ENCODE measurements at places on chromosomes 11 and 22. TPM values are rescaled to one million over a fixed set of nuclear protein-coding genes. Genes with fewer than 3 reads are reported as not detected.

The FAM180B gene
- not detected for total RNA-seq

DNA sequence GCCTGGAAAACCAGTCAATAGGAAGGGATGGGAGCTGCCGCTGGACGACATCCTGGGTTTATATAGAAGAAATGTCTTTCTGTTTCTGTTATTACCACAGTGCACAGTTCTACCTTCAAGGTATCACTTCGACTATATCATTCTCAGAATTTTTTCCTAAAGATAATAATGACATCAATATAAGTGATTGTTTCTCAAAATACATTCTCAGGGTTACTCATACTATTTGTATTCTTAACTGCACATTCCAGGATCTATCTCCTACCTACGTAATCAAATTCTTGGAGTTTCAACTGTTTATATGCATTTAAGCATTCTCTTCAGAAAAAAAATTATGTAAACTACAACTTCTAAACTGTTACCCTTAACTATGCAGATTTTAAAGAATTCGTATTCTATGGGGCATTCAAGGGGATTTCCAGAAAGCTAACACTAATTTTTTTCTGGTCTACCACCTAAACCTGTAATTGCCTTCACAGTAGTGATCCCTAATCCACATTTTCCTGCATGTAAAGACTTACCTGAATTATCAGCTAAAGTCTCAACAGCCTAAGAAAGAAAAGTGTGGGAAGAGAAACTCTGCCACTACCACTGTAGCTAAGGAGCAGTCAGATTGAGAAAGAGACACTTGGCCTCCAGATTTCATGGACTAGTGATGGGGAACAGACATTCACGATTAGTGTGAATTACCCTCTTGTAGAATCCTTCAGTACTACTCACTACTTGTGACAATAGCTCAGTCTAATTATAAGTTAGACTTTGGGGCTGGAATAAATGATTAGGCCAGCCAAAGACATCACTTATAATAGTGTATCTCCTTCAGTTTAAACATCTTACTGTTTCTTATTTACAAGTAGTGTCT, at the start of gene OR51B5:
TSS of gene OR51B5 (minus strand) at position 51 of the 862 bp plus-strand sequence. CDS start at position 51, 0 bp downstream.
- DNase-seq: no peak

The MOV10L1 gene
- 0.71 TPM for total RNA-seq

The CDCA5 gene
- 0.81 TPM for total RNA-seq

DNA sequence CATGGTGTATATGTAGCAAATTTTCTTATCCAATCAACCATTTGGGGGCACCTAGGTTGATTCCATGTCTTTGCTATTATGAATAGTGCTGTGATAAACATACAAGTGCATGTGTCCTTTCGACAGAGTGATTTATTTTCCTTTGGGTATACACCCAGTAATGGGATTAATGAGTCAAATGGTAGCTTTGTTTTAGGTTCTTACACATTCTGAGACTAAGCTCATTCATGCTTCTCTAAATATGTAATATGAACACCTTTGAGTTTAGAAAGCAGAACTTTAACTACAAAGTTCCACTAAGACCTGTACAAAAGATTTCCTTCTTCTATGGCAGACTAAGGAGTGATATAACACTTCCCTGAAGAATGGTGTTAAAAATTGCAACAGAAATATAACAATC, 627.0 kb downstream of the KCNA4 start:
- no peak for DNase-seq

The TMPRSS4 gene
- total RNA-seq: not detected

GRCh38 chr22:40050258-40050657, 55.5 kb downstream of the FAM83F start:
- no peak for DNase-seq

DNA sequence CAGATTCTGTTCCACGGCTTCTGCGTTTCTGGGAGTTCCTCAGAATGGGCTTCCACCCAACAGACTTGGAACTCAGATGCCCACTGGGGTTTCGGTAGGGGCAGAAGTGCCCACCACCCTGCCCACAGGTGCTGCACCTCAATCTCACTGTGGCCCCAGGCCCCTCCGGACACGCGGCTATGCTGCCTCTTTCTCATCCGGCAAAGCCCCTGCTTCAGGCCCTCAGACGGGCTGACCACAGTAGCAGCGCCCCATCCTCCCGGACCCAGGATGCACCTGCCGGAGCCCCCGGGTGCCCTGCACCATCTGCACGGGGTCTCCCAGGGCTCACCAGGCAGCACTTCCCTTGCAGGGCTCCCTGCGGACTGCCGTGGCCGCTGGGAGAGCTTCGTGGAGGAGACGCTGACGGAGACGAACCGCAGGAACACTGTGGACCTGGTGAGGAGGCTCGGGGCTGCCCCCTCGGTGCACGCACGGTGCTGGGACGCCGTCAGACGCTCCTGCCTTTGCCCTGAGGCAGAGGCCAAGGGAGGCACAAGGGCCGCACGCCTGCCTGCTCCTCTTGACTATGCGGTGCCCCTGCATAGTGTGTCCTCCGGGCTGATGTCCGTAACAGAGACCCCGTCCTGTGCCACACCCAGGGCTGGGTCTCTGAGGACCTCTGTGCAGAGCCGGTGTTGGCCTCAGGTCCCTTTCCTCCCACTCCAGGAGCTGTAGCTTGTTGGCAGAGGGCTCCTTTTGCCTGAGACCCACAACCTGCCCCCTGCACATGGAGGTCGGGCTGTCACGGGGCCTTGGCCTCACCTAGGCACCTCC, 38.6 kb downstream of the SBF1 start:
- DNase-seq: no peak

DNA sequence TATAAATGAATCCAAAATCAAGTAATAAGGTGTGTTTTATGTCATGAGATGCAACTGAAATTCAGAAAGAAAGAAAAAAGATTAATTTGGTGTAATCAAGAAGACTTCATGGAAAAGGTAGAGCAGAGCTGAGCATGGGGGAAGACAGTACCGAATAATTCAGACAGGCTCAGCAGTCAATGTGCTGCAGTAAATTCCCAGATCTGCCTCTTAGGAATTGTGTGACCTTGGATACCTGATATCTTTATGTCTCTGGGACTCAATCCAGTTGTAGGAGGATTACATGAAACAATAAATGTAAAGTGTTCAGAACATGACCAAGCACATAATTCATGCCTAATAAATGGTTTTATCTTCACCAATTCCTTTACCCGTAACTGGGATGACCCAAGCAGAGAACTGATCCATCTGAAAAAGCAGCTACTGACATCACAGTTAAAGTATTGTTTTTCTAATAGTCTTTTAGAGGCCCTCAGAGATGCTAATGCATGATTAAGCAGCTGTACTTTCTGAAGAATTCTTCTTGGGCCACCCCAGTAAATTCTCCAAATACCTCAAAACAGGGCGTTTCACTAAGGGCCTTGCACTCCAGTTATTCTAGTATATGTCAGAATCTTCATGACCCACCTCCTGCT, 7.8 kb downstream of the MS4A12 start:
- no peak for DNase-seq

The PAK1 gene
- 17.1 TPM for total RNA-seq

DNA sequence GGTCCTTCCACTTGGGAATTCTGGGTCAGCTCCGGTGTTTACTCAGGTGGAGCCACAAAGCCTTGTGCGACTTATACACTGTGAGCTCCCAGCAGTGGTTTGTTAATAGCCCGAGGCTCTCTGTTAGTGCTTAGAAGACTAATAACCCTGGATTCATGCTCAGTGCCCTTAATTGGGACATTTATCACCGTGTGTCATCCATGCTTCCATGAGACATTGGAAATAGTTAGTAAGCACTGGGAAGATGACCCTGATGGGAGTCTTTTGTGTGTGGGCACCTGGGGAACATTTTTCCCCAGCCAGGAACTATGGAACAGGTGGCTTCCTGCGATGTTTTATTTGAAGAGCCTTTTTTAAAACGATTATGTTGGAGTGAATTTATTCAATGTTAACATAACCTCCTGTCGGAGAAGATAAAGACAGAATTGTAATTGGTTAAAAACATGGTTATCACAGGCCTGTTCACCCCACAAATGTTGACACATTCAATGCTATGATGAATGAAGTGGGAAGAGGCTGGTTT, 188.9 kb downstream of the MYO18B start:
- no peak for DNase-seq

The GAL3ST1 gene
- 0.39 TPM for total RNA-seq

DNA sequence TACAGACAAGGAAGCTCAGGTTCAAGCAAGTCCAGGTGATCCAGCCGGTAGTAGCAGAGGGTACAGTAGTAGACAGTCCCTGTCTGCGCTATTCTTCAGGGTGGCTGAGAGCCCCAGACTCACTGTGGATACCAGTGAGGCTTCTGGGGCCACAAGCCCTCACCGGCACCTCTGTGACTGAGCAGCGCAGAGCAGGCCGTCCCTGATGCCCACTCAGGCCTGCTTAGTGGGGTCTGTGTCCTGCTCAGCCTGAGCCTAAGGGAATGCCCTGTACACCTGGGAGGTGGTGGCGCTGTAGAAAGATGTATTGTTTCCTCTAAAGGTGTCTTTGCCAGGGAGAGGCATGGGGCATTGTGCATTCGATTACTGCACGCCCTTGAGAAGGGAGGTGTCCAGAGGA, 143.8 kb downstream of the CACNA1I start:
- no peak for DNase-seq

The PRG3 gene
- total RNA-seq: not detected

- peak; percentile 61 for DNase-seq
Measured at GRCh38 chr11:8068605-8069221, 12.3 kb upstream of the TUB start.

The FIBIN gene
- total RNA-seq: 14.3 TPM

- no peak for DNase-seq
Measured at GRCh38 chr11:131687291-131688047, 317.1 kb downstream of the NTM start.

DNA sequence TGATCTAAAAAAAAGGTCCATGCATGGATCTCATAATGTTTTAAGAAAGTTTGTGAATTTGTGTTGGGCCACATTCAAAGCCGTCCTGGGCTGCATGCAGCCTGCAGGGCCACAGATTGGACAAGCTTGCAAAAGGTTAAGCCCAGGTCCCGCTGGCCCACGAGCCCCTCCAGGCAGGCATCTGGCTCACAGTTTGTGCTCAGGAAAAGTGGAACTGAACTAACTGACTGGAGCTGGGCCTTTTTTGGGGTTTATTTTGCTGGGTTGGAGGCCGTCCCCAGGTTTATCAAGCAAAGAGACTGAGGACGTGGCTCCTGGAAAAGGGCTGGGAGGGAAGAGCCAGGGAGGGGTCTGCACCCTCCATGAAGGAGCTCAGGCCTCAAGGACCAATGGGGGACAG, 32.1 kb upstream of the BAIAP2L2 start:
- DNase-seq: no peak

GRCh38 chr11:74332291-74332690, 20.9 kb upstream of the P4HA3 start:
- no peak for DNase-seq

DNA sequence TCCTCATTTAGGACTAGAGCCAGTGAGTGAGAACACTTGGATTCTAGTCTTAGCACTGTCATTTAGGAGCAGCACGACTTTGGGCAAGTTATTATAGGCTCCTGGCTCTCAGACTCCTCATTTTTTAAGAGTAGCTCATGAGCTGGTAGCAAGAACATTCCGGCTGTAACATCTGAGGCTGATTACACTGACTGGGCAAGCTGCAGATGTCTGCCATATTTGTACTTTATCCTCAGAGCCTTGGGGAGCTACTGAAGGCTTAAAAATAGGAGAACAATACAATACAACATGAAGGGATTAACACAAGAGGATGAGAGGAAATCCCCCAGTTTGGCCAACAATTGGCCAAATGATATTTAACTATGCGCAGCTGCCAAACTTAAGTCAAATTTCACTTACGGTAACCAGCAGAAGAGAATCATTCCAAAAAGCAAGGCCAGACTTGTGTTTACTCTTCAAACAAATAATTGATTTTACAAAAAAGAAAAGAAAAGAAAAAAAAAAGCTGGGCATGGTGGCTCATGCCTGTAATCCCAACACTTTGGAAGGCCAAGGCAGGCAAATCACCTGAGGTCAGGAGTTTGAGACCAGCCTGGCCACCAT, 113.1 kb upstream of the ARHGAP42 start:
- DNase-seq: no peak

The MICAL2 gene
- total RNA-seq: 128 TPM

GRCh38 chr11:986952-987305, 49.6 kb downstream of the MUC6 start:
- DNase-seq: no peak

- no peak for DNase-seq
Measured at GRCh38 chr11:39341461-39341860, 2118.0 kb downstream of the LRRC4C start.

DNA sequence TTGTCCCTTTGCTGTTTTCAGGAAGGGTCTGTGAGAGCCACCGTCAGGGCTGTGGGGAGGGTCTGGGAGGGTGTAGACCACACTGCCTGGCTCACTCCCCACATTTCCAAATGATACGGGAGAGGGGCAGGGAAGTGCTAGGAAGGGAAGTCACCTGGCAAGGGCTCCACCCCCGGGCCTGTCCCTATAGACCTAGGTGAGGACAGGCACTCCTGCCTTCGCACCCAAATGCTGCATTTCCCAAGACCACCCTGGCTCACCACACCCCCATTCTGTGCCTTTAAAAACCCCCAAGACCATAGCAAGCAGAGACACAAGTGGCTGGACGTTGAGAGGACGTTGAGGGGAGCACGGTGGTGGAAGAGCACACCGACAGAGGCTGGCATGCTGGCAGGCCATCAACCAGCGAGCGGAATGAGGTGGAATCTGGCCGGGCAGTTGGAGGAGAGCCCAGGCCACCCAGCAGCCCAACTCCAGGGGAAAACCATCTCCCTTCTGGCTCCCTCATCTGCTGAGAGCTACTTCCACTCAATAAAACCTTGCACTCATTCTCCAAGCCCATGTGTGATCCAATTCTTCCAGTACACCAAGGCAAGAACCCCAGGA, 45.7 kb downstream of the GNB1L start:
- peak; percentile 19 for DNase-seq

The ANKK1 gene
- total RNA-seq: 0.10 TPM

The PCNX3 gene
- total RNA-seq: 16.7 TPM

The FAM83F gene
- total RNA-seq: 2.4 TPM

DNA sequence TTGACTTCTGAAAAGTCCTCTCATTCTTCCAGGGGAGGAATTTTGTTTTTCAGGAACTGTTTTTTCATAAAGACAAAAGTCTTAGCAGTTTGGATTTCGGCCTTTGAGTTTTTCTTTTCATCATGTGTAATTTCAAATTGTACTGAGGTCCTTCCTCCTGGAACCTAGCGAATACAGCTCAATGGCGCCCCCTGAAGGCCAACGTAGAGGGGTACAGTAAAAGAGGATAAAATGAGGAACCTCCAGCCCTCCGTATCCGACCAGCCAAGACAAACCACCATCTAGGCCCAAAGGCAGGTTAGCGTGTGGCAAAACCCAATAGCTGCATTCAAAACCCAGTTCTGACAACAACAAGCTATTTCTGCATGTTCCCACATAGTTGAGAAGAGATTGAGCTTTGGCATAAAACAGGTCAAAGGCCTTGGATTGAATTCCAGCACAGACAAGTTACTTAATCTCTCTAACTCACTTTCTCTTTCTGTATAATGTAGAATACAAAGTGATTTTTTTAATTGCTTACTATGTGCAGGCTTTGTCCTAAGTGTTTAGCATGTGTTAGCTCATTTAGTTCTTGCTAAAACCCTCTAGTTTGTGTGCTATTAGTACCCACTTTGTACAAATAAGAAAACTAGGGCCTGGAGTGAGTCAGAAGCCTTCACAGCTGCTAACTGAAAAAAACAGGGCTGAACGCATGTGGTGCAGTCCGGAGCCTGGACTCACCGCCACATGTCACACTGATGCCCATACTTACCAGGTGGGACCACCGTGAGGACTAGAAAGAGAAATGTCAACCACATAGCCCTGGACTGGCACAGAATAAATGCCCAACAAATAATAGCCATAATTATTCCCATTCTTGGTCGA, 43.2 kb upstream of the ETS1 start:
- peak; percentile 90 for DNase-seq

Measured in left cardiac atrium (tissue), 4 donors.